ENCODE measurements at places on chromosomes 1 and 21.

DNA sequence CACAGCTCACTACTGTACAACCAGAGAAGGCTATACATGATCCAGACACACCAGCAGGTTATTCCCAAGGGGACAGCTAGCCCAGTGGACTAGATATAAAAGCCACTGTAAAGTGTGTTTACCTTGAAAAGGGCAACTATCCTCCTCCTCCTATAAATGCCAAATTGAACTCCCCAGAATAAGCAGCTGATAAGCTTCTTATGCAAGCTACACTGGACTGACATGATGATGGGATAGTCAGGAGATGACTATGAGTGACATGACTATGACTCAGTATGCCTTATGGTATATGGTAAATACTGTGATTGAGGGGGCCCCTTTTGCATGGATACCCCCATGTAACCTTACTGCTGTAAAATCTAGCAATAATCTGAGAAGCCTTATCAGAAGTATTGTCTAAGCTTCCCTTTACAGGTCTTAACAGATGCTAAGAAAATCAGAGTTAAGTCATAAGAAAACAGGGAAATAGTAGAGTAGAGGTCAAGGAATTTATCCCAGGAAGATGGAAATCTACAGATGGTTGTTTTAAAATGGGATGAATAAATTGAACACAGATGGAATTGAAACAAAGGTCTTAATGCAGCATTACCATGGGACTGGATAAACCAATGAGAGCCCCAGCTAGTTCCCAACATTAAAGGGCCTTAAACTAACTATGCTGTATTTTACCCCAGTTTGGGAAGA is 55.8 kb downstream of the TRIM33 start:
- no peak for DNase-seq

DNA sequence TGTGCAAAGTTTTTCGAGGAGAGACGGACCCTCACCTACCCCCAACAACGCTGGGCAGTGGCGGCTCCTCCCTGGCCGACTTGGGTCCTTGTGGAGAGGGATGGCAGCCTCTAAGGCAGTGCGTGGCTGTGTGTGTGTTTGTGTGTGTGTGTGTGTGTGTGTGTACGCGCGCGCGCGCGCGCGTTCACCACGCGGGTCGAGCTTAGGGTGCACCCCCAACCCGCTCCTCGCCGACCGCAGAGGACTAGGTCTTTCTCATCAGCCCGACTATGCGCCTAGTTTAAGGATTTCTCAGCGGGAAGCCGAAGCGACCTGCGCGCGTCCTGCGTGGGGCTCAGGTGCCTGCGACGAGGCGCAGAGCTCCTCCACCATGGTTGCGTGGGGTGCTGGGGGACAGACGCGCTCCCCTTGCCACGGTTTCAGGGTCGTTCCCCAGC is 940 bp downstream of the SOX13 start:
- no peak for DNase-seq

DNA sequence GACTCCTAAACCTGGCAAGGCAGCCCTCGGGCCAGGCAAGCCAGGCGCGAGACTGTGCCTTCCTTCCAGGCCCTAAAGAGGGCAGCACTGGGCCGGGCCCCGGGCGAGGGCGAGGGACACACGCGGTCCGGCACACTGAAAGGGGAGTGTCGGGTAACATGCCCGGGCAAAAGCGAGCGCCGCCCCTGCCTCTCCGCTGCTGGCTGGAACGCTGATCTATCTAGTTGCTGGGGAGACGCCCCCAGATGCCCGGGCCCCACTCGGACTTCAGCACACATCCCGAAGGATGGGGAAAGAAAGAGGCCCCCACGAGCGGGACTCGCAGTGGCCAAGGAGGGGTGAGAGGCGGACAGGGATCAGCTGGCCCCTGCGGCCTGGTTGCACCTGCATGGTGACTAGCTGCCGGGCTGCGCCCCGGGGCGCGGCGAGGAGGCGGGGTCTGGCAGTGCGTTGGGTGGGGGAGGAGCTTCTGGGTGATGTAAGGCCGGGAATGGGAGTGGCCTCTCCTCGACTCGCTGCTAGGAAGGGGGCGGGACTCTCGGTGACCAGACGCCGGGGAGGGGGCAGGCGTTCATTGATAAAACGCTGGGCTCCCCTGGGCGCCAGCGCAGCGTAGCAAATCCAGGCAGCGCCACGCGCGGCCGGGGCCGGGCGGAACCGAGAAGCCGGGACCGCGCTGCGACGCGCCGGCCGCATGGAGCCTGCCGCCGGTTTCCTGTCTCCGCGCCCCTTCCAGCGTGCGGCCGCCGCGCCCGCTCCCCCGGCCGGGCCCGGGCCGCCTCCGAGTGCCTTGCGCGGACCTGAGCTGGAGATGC is at the start of gene PLK3:
TSS of gene PLK3 (plus strand) at position 608 of the 815 bp plus-strand sequence. CDS start at position 695, 87 bp downstream.
- DNase-seq = peak; percentile 90

DNA sequence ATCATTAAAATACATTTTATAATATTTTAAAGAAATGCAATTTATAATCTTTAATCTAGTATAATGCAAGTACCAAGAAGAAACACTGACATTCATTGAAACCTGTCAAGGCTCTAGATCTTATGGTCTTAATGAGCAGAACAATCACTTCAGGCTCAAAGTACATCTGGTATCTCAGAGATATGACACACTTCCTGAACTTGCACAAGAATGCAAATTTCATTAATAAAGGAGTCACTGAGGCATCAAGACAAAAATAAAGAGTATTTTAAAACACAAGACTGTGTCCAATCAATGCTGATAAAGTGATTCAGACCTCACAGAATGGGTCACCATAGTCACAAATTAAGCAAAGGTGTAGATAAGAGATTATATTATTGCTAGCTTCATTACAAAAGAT is 178.1 kb downstream of the AK5 start:
- no peak for DNase-seq

DNA sequence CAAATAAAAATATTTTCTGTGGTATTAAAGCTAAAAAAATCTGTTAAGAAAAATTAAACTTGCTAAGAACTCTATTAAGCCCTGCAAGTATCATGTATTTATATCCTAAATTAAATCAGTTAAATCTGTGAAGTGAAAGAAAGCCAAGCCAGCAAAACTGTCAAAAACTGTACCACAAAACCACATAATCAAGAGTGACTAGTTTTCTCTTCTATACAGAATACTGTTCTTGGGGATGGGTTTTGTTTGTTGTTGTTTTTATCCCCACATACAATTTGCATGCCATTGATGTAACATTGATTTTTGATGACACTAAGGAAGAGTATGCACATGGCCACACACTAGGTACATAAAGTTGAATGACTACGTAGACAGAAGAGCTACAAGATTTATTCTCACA is 20.4 kb downstream of the DPH5 start:
- no peak for DNase-seq

GRCh38 chr21:29293495-29293894 is 5.2 kb upstream of the BACH1 start:
- DNase-seq = no peak
